ENCODE measurements at places on chromosomes 11 and 22. TPM values are rescaled to one million over a fixed set of nuclear protein-coding genes. Genes with fewer than 3 reads are reported as not detected.

KIF18A gene
- not detected for total RNA-seq

- no peak for DNase-seq
These were observed 29.5 kb upstream of the MYH9 start for GRCh38 chr22:36417281-36417686.

PKP3 gene
- not detected for total RNA-seq

P2RX6 gene
- total RNA-seq, result 0.76 TPM

DNA sequence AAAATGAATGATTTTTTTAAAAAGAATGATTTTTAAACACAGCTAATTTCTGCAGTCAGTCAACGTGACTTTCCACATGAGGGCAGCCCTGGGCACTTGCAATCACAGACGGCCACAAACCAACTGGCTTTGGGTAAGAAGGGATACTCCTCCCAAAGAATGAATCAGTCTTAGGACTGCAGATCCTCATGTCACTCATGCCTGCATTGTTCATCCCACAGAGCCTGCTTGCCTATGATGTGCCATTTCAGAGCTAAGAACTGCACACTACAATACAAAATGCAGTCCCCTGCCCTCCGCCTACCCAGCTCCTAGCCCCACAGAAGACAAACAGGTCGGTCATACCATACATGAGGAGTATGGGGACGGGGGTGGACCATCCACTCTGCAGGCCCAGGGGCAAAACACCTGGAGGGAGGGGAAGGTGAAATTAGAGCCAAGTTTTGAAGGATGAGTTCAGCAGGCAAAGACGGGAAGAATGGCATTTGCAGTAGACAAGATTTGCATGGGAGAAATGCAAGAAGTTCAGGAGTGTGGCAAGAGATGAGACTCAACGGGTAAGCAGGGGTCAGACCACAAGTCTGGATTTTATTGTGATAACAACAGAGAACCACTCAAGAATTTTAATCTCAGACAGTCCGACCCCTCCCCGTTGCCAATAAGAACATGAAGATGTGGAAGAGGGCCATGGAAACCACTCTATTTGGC, 24.7 kb downstream of the PACSIN2 start:
- no peak for DNase-seq
